Right atrium auricular region (tissue), 2 donors: ENCODE measurements at places on chromosomes 7 and 10. TPM values are rescaled to one million over a fixed set of nuclear protein-coding genes. Genes with fewer than 3 reads are reported as not detected.
A peak's percentile ranks its signal among the peaks of the same experiment; 100 is the strongest.

DNA sequence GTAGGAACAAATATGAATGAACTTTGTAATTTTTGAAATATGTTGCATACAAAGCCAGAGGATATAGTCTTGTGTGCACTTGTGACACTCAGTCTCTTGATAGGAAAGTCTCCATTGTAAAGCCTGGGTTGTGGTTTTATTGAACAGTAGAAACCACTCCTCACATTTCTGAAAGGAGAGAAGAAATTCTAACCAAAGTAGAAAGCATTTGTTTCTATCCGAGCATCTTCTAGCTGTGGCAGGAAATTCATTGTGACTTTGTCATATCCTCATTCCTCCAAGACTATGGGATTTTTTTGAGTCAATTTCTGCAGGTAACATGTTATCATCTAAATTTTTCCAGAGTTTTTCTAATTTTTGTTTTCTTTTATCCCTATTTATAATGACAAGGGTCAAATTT, 55.5 kb upstream of the NCF1 start:
- H3K36me3 ChIP-seq: peaks cover 52% of the 10 kb centered on the region
- H3K4me3 ChIP-seq: no peak overlapping the region
- DNase-seq: no peak

DNA sequence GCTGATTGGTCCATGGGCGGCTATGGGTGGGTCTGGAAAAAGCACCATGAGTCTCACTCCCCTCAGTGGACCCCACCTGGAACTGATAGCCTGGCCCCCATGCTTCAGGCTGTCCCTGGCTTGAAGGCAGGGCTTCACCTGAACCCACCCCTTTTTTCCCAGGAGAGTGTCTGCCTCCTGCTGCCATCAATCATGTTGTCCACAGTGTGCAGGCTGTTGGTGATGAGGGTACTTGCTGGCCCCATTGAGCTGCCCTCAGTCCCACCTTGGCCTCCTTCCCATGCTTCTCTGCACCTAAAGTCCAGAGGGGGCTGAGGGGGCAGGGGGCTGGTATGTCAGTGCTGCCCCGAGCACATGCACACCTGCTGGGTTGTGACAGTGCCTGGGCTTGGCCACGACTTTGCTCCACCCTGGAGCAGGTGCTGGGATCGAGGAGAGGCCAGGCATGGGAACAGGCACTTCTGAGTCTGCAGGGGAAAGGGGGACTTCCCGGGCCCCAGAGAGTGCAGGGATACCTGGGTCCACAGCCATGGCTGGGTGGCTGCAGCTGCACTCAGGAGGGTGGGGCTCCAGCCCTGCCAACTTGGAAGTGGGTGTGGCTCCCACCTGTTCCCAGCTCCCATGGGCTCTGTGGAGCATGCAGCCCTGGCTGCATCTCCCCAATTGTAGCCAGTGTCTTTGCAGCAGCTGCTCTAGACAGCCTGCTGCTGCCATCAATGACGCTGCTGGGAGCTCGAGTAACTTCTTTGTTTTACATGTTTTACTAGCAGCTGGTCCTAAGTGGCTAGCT, 56.9 kb downstream of the ADK start:
- H3K27me3 ChIP-seq: no peaks in the 10 kb centered on the region
- DNase-seq: no peak
- H3K4me3 ChIP-seq: no peak overlapping the region
- no peak overlapping the region for H3K27ac ChIP-seq
- no peaks in the 10 kb centered on the region for H3K4me1 ChIP-seq
- no peaks in the 10 kb centered on the region for H3K36me3 ChIP-seq

- H3K27me3 ChIP-seq: no peaks in the 10 kb centered on the region
- H3K4me3 ChIP-seq: no peak overlapping the region
- H3K4me1 ChIP-seq: no peaks in the 10 kb centered on the region
- no peak for DNase-seq
These were observed 704.4 kb upstream of the CELF2 start for GRCh38 chr10:10313149-10313835.

GRCh38 chr7:21763818-21764217, 181.9 kb downstream of the CDCA7L start:
- no peak for DNase-seq
- H3K36me3 ChIP-seq: no peaks in the 10 kb centered on the region
- no peak overlapping the region for H3K4me3 ChIP-seq
- no peak overlapping the region for H3K27ac ChIP-seq
- H3K4me1 ChIP-seq: no peaks in the 10 kb centered on the region

DNA sequence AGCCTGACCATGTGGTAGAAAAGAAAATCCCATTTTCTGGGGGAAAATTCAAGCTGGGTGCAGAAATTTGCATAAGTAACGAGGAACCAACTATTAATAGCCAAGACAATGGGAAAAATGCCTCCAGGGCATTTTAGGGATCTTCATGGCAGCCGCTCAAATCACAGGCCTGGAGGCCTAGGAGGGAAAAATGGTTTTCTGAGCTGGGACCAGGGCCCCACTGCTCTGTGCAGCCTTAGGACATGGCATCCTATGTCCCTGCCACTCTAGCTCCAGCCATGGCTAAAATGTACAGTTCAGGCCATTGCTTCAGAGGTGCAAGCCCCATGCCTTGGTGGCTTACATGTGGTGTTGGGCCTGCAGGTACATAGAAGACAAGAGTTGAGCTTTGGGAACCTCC, 459.0 kb downstream of the PCDH15 start:
- no peak overlapping the region for H3K27ac ChIP-seq
- no peak overlapping the region for H3K4me3 ChIP-seq
- H3K4me1 ChIP-seq: no peaks in the 10 kb centered on the region
- DNase-seq: no peak
- no peaks in the 10 kb centered on the region for H3K27me3 ChIP-seq

DNA sequence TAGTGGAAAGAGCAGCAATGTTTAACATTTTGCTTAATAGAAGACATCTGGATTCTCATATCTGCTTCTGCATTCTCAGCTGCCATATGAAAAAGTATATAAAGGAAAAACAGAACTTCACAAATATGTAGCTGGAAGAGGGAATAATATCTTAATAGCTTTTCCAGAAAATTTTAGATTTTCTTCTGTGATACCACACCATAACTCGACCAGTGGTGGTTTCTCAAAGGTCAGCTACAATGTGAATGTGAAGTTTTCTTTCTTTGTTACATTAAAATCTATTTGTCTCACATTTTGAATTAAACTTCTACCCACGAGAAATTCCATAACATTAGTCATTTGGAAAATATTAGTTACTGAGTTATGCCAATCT, 339.8 kb downstream of the PARD3 start:
- no peak for DNase-seq
- H3K27ac ChIP-seq: no peak overlapping the region
- no peaks in the 10 kb centered on the region for H3K36me3 ChIP-seq
- H3K4me1 ChIP-seq: peaks cover 7% of the 10 kb centered on the region
- H3K4me3 ChIP-seq: no peak overlapping the region

DNA sequence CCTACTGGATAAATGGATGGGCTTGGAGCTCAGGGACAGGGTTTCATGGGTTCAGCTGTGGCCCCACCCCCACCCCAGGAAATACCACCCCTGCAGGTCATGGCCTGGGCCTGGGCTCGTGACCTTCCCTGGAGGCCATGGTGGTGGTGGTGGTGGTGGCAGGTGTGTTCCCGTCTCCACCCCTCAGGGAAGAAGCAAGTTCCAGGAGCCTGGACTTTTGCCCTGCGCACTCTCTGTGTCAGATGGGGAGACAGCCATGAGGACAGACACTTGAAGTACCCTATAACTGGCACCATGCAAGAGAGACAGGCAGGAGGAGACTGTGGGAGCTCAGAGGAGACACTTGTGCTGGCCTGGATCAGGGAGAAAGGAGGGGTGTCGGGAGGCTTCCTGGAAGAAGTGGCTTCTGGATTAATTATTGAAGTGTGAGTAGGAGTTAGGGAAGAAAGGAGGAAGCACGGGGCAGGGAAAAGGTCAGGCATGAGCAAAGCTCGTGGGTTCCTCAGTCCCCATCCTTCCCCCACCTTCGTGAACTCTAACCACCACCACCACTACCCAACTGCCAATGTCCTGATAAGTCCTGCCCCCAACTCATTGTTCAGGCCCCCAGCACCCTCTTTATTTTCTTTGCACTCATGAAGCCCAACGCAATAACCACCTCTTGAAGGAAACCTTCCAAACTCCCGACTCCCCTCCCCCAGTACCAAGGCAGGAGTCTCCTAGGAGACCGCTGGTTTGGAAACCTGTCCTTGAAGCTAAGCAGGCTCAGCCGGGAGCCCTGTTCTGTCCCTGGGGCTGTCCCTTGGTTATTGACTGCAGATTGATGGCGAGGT, 8.9 kb downstream of the SH2B2 start:
- H3K27ac ChIP-seq: no peak overlapping the region
- H3K36me3 ChIP-seq: no peaks in the 10 kb centered on the region
- H3K4me1 ChIP-seq: no peaks in the 10 kb centered on the region
- no peaks in the 10 kb centered on the region for H3K27me3 ChIP-seq
- no peak for DNase-seq
- H3K4me3 ChIP-seq: no peak overlapping the region

- no peaks in the 10 kb centered on the region for H3K36me3 ChIP-seq
- H3K4me1 ChIP-seq: no peaks in the 10 kb centered on the region
- no peak for DNase-seq
- H3K27me3 ChIP-seq: no peaks in the 10 kb centered on the region
- no peak overlapping the region for H3K4me3 ChIP-seq
- no peak overlapping the region for H3K27ac ChIP-seq
These were observed 22.1 kb upstream of the FBXW4 start for GRCh38 chr10:101716891-101717659.

DNA sequence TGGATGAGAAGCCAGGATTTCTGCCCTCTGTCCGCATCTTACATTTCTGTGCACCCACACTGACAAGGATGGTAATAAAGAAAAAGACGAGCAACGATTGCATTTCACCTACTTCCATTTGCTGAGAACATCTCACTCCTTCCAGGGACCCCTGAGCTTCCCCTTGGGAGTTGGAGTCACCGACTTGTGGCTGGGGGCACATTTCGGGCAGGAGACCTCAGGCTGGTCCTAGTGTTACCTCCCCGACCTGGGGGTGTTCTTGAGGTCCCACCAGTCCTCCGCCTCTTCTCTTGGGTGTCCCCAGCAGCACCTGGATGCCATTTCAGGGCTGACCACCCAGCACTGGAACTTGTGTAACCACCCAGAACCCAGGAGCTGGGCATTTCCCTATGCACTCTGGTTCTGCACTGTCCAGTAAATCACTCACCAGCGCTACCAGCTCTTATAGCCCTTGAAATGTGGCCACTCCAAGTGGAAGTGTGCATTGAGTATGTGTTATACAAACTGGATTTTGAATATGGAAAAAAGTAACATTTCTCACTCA, 84.9 kb downstream of the LANCL2 start:
- H3K4me1 ChIP-seq: no peaks in the 10 kb centered on the region
- no peak overlapping the region for H3K4me3 ChIP-seq
- H3K27ac ChIP-seq: no peak overlapping the region
- no peak for DNase-seq
- H3K27me3 ChIP-seq: no peaks in the 10 kb centered on the region

- no peak for DNase-seq
- H3K4me1 ChIP-seq: peaks cover 31% of the 10 kb centered on the region
- no peak overlapping the region for H3K4me3 ChIP-seq
- H3K27me3 ChIP-seq: no peaks in the 10 kb centered on the region
- H3K27ac ChIP-seq: no peak overlapping the region
- no peaks in the 10 kb centered on the region for H3K36me3 ChIP-seq
These were observed 20.1 kb downstream of the LRRC20 start for GRCh38 chr10:70362328-70362727.

DNA sequence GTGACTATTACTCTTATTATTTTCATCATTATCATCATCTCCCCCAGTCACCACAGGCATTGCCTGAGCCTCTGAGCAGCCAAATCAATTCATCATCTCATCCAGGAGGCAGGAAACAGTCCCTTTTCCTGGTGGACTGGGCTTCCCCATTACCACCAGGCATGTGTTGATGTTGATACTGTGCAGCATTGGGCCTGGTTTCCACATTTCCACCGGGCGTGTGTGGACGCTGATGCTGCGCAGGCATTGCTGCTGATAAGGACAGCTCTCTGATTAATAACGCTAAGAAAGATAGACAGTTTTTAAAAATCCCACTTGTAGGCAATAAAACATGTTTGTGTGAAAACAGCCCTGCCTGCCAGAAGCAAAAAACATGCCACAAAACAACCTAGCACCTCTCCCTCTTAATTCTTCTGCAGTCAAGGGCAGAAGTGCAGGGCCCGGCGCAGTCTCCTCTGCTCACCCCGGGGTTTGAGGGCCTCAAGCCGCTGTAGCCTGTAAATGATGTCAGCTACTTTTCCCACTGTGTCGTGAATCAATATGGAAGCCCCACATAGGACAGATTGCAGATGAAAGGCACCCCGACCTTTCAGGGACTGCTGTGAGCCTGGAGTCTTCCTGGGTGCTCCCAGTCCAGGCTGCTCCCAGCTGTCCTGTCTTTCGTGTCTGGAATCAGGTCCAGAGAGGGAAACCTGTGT, 216.0 kb downstream of the WDR37 start:
- no peaks in the 10 kb centered on the region for H3K27me3 ChIP-seq
- DNase-seq: no peak
- no peaks in the 10 kb centered on the region for H3K36me3 ChIP-seq
- no peak overlapping the region for H3K4me3 ChIP-seq
- H3K4me1 ChIP-seq: no peaks in the 10 kb centered on the region
- no peak overlapping the region for H3K27ac ChIP-seq

DNA sequence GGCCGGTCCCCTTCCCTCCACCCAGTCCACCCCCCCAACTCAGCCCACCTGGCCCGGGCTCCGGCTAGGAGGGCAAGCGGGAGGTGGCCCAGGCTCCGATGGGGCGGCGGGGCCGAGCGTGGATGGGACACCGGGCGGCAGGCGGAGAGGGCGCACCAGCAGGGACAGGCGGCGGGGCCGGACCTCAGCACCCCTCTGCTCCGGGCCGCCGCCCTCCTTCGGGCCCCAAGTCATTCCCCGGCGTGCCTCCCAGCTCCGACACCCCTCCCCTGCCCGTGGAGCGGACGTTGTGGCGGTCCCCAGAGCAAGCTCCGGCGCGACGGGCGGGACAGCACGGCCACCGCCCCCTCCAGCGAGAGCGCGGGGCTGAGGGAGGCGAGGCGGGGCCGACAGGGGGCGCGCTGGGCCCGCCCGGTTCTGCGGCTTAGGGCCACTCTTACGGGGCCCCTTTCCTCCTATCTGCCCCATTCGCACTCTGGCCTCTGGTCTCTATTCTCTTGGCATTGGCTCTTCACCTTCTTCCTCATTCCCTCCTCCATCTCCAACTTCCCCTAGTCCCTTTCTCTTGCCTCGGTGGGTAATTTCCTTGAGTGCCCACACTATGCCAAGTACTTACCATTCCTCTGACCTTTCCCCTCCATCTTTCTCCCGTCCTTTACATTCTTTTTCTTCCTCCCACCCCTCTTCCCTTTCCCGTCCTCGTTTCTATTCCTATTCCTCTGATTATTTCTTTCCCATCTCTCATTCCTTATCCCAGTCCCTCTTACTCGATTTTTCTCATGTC, 701 bp upstream of the GBX1 start:
- no peaks in the 10 kb centered on the region for H3K27me3 ChIP-seq
- no peaks in the 10 kb centered on the region for H3K4me1 ChIP-seq
- DNase-seq: no peak

GRCh38 chr10:47340608-47341170, 7.5 kb upstream of the RBP3 start:
- DNase-seq: peak; percentile 70
- H3K27me3 ChIP-seq: no peaks in the 10 kb centered on the region
- no peaks in the 10 kb centered on the region for H3K36me3 ChIP-seq
- H3K4me3 ChIP-seq: no peak overlapping the region
- H3K4me1 ChIP-seq: no peaks in the 10 kb centered on the region
- no peak overlapping the region for H3K27ac ChIP-seq

GRCh38 chr10:30583778-30584415, 45.7 kb downstream of the LYZL2 start:
- H3K36me3 ChIP-seq: no peaks in the 10 kb centered on the region
- peak overlapping the region; percentile 79 for H3K27ac ChIP-seq
- peaks cover 14% of the 10 kb centered on the region for H3K4me1 ChIP-seq

GRCh38 chr10:127119936-127120335, 76.5 kb downstream of the INSYN2A start:
- H3K4me1 ChIP-seq: no peaks in the 10 kb centered on the region
- H3K27me3 ChIP-seq: no peaks in the 10 kb centered on the region
- H3K27ac ChIP-seq: no peak overlapping the region

FLNC gene
- total RNA-seq: 215 TPM

HIP1 gene
- total RNA-seq: 12.2 TPM

LIPK gene
- total RNA-seq: not detected

SEMA4G gene
- total RNA-seq: 4.0 TPM
